ENCODE measurements at places on chromosomes 7 and 10.

DNA sequence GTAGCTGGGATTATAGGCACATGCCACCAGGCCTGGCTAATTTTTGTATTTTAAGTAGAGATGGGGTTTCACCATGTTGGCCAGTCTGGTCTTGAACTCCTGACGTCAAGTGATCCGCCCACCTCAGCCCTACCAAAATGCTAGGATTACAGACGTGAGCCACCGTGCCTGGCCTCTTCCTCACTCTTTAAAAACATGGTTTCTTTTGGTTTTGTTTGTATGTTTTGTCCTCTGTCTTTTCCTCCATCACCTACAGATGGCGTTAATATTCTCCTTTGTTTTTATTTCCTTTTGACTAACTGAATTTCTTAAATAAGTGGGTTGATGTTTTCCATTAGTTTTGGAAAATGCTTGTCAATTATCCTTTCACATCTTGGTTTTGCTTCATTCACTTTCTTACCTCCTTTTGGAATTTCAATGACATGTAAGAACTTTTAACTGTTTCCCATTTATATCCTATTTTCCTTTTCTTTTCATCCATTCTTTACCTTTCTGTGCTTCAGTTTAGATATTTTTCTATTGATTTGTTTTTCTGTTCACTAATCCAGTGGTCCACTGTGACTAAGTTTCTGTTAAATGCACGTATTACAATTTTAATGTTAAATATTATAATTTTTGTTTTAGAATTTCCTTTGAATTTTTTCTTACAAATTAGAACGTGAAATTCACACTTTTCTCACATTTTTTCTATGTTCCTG is 104.1 kb downstream of the ZNF467 start:
- DNase-seq: no peak

DNA sequence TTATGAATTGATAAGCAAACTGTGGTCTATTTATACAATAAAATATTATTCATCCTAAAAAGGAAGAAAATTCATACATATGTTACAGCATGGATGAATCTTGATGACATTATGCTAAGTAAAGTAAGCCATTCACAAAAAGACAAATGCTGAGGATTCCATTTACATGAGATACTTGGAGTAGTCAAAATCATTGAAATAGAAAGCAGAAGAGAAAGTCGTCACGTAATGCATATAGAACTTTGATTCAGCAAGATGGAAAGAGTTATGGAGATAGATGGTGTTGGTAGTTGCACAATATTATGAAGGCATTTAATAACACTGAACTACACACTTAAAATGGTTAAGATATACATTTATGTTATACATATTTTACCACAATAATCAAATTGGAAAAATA is 309.7 kb upstream of the KLF6 start:
- no peak for DNase-seq

DNA sequence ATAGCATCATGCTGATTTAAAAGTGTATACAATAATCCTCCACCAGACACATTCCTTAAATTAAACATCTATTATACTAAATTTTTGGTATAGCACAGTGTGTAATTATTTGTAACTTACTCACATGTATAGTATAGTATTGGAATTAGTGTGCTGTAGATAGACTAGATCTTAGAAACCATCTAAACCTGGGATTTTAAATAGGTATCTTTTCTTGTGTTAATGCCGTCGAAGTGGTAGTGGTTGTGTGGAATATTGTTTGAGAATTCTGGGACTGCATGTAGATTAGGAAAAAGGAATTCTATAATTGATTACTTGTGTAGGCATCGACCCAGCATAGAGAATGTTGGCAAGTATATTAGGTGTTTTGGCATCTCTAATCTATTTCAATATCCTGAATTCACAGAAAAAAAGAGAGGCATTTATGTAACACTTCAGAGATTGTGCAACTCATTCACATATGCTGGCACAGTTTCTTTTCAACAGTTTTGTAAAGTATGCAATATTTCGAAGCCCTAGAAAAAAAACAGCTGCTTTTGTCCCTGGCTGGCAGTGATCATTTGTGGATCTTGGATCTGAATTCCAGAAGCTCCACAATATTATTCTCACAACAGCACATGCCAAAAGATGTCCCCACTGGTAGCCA is 145.5 kb upstream of the AGR3 start:
- DNase-seq: no peak

DNA sequence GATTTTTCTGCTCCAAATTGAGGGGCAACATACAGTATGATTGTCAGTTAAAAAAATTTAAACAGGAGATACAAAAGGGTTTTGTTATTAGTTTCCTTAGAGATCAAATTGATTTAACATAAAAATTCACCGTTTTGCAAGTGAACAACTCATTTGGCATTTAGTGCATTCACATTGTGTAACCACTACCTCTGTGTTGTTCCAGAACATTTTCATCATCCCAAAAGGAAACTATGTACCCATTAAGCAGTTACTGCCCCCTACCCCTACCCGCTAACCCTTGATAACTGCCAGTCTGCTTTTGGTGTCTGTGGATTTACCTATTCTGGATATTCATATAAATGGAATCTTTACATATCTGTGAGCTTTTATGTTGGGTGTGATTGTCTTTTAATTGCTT is 3.1 kb downstream of the ZRANB1 start:
- no peak for DNase-seq

- no peak for DNase-seq
These were observed 145.6 kb upstream of the ZNF32 start for GRCh38 chr10:43794181-43794815.

- DNase-seq: no peak
These were observed 19.4 kb upstream of the TMEM72 start for GRCh38 chr10:44891721-44892120.

GRCh38 chr10:93417266-93417665 is 64.9 kb downstream of the MYOF start:
- DNase-seq: no peak

- DNase-seq: no peak
These were observed 50.6 kb upstream of the STEAP4 start for GRCh38 chr7:88357294-88357693.

- no peak for DNase-seq
These were observed 343.0 kb upstream of the SEMA3D start for GRCh38 chr7:85529831-85530230.

GRCh38 chr7:148163246-148163645 is 427.3 kb upstream of the C7orf33 start:
- DNase-seq: no peak

GRCh38 chr10:6171881-6172695 is 30.6 kb upstream of the PFKFB3 start:
- no peak for DNase-seq

DNA sequence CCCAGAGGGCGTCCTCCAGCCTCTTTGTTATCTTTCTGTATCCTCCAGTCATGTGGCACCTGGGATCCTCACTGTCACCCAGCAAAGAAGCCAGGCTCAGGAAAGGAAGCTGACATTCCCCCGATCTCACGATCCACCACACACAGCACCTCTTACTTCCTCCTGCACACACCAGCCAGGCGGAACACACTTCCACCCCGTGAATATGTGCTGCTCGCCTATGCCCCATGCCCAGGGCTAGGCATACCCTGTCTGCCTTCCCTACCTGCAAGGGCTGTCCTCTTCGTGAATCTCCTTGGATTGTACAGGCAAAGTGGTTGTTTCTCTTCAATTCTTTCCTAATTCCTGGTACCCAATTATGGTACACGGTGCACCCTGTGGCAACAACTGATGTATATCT is 191.0 kb downstream of the TNS3 start:
- DNase-seq: no peak

GRCh38 chr7:155660758-155661093 is 16.3 kb downstream of the RBM33 start:
- DNase-seq: no peak

DNA sequence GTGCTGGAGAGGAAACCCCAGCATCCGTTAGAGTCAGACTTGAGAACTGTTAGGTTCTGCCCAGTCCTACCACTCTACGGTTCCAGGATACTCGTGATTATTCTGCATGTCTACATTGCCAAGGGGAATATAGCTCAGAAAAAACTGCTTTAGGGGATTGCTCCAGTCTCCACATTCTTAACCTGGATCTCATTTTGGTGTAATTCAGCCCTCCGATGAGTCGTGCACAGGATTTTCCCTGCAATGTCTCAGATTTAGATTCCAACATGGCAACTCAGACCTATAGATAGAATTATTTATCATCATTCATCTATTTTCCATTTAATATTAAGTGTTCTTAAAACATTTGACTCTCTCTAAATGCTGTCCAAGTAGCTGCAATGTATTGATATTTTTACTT is 121.1 kb upstream of the ZEB1 start:
- DNase-seq: no peak

GRCh38 chr10:123994417-123995081 is 98.8 kb downstream of the CHST15 start:
- DNase-seq: peak; percentile 57

- no peak for DNase-seq
These were observed 26.9 kb downstream of the HIP1 start for GRCh38 chr7:75711656-75712514.

DNA sequence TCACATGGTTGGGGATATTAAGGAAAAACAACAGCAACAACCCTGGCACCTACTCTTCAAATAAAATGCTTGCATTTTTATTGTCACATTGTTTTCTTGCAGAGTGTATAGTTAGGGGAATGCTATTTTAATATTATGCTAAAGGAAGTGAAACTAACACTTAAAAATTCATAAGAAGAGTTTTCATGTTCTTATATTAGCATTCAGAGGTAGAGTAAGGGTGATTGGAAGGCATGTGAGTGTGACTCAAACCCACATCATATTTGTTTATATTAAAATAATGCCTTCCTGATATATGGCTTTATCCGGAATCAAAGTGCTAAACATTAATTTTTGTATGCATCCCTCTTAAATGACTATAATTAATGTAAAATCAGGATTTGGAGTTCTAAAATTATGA is 59.8 kb upstream of the TES start:
- DNase-seq: no peak

- no peak for DNase-seq
These were observed 92.8 kb downstream of the CPXM2 start for GRCh38 chr10:123798856-123799255.

DNA sequence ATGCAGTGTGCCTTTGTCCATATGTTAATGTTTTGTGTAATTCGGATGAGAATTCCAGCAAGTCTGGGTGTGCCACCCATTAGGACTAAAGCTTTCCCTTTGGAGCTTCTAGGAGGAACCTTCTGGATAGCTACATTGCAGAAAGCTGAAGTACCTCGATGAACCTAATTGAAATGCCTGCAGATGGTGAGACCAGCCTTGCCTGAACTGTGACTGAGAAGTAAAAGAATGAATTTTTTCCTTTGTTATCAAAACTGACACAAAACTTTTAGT is 31.1 kb upstream of the FBXW4 start:
- DNase-seq: no peak

DNA sequence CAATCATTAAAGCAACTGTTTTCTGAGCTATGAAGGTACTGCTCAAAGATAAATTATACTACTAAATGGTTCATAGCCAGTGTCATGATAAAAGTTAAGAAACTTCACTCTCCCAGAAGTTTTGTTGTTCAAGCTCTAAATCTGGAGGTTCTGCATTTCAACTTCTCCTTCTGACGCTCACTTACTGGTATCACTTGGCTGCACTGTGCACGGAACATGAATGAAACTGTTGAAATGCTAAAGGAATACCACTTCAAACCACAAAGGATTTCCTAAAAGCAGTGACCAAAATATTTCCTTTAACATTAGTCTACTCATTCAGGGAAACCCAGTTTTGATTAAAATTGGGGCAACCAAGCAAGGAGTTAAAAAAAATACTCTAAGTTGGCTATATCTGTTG is 93.6 kb downstream of the UBE2H start:
- DNase-seq: no peak

DNA sequence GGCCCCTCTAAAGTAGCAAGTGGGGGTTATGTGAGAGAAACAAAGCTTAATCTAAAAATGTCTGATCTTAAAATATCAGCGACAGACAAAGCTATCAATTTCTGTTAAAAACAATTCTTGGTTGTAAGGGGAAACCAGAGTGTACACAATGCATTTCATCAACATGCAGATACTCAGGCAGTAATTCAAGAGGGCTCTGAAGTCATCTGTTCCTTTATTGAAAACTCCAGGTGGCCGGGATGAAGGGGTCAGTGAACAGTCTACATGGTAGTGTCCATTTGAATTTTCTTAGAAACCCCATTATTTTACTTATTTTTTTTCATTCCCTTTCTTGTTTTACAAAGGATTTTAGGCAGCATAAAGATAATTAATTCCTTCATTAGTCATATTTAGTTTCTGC is 36.7 kb upstream of the BTBD16 start:
- no peak for DNase-seq

- no peak for DNase-seq
These were observed 102.2 kb upstream of the NANOS1 start for GRCh38 chr10:118927321-118927720.

- DNase-seq: no peak
These were observed 224.7 kb downstream of the CUX1 start for GRCh38 chr7:102042016-102042656.

- DNase-seq: no peak
These were observed 98.2 kb upstream of the PDGFA start for GRCh38 chr7:617614-618538.

DNA sequence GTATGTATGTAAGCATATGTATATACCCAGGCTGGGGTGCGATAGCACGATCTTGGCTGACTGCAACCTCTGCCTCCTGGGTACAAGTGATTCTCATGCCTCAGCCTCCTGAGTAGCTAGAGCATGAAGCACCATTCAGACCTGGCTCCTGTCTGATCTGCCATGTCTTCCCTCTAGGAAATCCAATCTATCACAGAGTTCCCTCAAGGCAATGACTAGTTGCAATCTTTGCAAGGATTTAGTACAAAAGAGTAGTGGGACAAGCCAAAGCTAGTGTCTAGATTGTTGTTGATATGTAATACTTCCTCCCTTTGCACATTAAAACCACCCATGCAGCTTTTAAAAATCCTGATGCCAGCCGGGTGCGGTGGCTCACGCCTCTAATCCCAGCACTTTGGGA is 60.5 kb upstream of the PRKAR2B start:
- DNase-seq: no peak

GRCh38 chr10:77613476-77614130 is 24.0 kb downstream of the KCNMA1 start:
- no peak for DNase-seq

DNA sequence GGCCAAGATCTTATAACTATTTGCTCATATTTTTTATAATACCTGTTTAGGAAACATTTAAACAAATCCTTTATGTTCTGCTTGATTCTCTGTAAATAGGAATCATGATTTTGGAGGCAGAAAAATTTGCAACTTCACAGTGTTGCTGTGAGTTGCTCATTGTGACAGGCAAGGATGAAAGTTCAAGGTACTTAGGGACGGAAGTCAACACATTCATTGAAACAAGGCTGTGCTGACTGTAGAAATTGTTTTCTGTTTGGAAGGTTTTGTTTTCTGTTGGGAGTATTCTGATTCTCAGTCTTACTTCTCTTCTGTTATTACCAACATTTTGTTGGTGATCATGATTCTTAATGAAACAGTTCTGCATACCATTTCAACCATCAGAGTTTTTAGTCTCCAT is 54.9 kb downstream of the FANK1 start:
- no peak for DNase-seq
